ENCODE measurements at places on chromosomes 4 and X.

DNA sequence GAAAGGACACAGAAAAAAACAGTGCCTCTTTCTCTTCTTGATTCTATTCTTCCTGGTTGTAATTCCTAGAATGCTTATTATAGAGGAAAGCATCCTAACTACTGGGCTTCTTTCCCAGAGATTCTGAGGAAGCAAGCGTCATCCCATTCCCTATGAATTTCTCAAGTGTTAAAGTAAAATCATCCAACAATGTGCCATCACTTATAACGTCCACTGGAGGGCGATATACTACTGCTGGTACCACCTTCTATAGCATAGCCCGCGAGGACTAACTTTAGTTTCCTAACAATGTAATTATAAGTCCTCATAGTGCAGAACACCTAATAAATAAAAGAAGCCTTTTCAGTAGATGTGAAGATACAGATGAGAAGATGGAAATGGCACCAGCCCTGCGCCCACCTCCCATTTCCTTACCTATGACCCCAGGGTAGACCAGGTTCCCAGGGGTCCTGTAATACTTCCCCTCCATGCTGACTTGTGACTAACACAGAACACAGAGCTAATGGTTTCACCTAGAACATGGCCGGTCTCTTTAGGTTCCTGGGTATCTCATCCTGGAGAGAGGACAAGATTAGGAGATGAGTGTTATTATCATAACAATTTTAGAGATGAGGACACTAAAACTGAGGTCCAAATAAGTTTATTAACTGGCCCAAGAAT is 4.2 kb downstream of the CENPVL3 start:
- no peak for DNase-seq

- no peak for DNase-seq
Measured at GRCh38 chrX:12325171-12325570, 186.9 kb downstream of the FRMPD4 start.

DNA sequence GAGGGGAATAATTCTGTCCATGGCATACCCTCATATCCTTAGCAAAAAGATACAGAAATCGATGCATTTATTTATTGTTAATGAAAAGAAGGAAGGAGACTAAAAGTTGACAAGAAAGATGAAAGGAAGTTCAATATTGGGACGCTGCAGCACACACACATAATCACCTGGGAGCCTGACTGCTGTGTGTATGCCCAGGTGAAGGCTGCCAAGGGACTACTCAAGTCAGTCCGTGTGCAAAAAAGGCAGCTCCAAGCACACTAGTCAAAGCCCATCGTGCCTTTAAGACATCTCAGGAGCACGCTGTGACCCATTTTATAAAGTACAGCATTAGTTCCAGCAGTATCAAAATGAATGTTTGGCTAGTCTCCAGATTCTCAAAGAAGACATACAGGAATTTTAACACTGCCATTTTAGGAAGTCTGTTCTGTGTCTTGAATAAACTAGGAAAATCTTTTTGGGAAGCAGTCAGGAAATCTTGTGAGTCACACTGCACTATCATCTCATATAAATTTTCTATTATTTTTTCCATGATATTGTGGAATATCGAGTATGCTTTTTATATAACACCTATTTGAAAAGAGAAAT is 363.9 kb downstream of the GASK1B start:
- no peak for DNase-seq

- no peak for DNase-seq
Measured at GRCh38 chr4:76197971-76198410, 15.6 kb downstream of the SCARB2 start.

DNA sequence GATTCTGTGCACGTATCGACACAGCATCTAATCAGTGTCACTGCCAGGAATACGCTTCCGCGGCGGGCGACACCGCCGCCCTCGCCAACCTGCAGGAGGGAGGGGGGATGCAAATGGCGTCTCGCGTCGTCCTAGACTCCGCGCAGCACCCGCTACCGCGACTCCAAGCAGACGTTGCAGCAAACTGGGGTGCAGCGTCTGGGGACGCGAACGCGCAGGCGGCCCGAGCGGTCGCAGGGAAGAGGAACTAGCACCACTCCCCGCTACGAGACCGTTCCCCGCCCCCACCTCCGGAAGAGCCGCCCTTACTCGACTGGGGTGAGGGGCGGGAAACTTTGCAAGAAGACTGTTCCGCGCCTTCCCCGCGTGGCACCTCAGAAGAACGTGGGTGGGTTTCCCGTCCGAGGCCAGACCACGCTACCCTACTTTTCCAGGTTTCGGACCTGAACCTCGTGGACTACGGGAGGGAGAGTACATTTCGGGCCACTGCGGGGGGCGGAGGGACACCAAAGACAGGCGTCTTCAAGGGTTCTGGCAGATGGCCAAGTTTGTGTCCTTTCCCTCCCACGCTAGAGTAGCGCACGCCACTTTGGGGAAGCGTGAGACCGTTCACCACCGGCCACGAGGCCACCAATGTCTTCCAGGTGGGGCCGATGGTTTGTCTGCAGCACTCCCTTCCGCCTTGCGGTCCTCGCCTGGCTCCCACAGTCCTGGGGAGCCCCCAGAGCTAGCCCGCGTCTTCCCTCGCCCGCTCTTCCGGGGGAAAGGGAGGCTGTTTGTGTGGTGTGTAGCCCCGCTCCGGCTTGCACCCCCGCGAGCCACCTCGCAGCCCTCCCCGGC is 78.0 kb upstream of the BCOR start:
- DNase-seq = peak; percentile 86

DNA sequence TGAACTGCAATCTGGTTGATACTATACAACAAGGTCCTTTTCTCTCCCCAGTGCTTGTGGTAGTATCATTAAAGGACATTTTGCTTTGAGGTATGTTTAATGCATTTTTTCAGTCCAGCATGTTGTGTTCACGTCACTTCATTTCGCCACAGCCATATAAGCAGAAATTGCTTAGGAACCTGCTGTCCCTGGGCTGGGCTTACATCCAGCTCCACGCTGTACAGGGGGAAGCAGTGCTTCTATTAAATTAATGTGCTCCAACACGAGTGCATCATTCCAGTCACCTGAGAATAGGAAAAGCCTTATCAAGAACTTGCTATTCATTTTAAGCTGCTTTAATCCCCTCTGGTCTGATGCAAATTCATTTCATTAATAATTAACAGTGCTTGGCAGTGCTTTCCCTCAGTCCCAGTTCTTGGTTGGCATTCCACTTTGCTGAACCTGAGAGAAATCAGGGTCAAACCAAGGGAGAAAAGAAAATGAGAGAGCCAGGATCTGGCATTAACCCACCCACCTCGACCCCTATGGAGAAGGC is 47.4 kb upstream of the PTCHD1 start:
- DNase-seq = no peak

- DNase-seq = no peak
Measured at GRCh38 chr4:113826421-113826820, 64.9 kb upstream of the CAMK2D start.

DNA sequence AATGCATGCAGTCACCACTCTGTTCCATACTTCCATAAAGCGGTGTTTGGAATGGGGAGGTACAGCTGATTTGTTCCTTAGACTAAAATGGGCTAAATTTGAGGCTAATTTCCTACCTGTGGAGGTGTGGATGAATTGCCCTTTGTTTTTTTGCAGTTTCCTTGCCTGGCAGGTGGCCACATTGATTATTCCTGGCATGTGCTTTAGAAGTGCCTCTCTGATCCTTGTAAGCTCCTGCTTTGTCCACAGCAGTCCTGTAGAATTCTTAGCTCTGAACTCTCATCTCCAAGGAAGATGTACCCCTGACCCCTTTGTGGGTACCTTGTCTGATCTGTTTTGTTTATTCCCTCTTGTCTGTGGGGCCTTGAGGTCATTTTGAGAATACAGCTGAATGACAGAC is 136.8 kb downstream of the ADGRL3 start:
- no peak for DNase-seq

DNA sequence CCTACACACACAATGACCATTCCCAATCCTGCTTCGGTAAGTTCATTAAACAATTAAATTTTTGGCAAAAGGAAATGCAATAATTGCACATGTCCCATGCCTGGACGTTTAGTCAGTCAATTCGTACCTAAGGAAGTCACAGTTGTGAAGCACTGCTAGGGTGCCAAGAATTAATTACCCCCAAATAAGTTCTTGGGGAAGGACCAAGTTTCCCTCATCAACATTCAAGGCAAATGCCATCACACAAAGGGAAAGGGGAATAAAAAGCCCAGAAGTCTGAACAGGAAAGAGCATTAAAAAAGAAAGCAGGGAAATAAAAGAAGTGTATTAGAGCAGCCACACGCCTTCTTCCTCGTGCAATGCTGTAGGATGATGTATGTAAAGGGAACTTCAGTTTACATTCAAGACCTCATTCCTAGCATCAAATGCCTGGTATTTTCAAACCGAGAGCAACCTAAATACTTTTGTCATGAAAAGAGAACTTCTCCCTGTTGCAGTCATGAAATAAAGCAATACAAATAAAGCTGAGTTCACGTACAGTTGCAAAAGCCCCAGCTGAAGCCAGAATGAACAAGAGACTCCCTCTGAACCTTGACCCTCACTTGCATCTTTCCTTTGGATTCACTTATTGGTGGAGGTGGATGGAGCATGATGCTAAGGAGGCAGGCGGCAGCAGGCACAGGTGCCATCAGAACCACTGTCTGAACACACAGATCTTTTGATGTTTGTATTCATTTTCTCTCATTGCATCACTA is 124.0 kb upstream of the PPARGC1A start:
- DNase-seq = no peak

DNA sequence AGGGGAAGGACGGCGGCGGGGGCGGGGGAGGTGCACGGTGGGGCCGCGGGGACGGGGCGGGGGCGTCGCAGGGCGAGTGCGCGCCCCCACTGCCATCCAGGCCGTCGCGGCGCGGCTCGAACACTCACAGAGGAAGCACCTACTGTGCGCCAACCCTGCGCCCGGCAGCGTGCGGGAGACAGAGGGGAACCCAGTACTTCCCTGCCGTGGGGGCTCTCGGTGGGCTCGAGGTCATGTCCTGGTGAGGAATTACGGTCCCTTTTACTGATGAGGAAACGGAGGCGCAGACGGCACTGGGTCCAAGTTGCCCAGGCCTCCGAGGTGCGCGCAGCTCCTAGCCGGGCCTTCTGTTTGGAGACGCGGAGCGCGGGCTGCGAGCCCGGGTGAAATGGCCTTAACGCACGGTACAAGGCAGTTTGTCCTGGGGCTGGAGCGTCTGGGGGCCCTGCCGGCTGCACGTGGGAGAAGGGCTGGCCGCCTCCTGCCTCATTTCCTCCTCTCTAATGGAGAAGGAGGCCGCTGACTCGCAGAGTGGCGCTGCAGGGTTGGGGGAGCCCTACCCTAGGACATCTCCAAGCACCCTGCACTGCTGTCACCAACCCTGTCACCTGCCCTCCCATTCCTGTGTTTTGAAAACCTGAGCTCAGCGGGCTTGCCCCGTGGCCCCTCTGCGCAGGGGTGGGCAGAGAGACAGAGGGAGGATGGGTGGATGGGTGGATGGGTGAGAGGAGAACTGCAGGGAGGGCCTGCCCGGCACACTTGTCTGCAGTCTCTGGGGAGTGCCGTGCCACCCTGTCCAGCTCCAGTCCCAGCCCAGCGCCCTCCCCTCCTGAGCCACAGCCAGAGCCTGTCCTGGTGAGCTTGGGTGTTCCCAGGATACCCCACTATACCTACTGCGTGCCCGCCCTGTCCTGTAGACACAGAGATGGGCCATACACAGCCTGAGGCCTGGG is 106.0 kb downstream of the ADRA2C start:
- peak; percentile 37 for DNase-seq

GRCh38 chrX:153818571-153819383 is 11.6 kb downstream of the PDZD4 start:
- DNase-seq = peak; percentile 51

All from right forelimb (tissue), 1 donor.